ENCODE measurements at places on chromosomes 3 and 15. TPM values are rescaled to one million over a fixed set of nuclear protein-coding genes. Genes with fewer than 3 reads are reported as not detected.
A peak's percentile ranks its signal among the peaks of the same experiment; 100 is the strongest.

DNA sequence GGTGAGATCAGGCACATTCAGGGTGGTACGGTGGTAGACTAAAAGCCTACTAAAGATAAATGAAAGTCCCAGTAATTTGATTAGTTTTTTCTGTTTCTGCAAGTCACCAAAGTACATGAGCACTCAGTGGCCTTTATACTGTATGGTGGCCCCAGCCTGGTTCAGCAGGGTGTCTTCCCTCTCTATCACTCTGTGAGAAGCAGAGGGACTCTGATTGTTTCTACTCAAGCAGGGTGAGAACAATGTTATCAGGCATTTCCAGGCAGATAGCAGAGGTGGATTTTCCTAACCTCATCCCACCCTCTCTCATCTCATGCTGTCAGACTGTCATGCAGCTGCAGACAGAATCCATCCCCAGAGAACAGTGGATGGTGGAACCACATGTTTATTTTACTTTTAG lies 71.5 kb upstream of the BFSP2 start:
- no peak for DNase-seq

GRCh38 chr3:48280881-48281280 lies 40.0 kb downstream of the ZNF589 start:
- no peak for DNase-seq

DNA sequence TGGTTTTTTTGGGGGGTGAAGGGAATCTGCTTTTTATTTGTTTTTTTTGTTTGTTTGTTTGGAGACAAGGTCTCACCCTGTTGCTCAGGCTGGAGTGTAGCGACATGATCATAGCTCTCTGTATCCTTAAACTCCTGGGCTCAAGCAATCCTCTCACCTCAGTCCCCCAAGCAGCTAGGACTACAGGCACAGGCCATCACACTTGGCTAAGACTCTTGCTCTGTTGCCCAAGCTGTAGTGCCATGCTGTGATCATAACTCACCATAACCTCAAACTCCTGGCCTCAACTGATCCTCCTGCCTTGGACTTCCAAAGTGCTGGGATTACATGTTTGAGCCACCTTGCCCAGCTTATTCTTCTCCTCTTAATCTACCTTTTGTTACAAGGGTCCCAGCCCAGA lies 31.8 kb downstream of the GPR176 start:
- no peak for DNase-seq

DNA sequence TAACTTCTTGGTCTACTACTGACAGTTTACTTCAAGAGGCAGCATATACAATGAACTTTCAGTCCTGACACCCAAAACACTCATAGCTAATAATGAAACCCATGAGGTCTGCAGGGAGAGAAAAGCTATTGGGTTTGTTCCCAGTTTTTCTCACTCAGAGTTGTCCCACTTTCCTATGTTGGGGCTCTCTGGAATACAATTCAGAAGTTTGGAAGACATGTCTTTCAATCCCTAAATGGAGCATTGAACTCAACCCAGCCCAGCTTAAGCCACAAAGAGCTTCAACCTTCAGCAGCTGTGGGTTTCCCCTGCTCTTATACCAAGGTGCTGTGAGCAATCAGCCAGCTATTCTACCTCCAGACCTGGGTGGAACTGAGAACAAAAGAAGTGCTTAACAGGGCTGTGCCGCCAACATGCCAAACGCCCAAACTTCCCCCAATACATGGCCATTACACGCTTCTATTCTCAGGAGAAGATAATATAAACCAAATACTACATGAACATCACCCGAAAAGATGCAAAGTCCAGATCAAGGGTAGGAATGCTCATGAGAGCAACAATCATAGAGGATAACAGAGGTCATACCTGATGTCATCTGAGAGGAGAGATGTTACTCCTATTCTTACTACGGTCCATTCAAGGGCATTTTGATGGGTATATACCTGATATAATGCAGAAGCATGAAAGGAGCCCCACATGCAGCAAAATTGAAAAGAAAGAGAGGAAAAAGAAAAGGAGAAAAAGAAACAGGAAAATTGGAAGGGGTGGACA lies 131.2 kb upstream of the TGFBR2 start:
- no peak for DNase-seq

GRCh38 chr3:43361077-43361476 lies 74.7 kb downstream of the SNRK start:
- no peak for DNase-seq

DNA sequence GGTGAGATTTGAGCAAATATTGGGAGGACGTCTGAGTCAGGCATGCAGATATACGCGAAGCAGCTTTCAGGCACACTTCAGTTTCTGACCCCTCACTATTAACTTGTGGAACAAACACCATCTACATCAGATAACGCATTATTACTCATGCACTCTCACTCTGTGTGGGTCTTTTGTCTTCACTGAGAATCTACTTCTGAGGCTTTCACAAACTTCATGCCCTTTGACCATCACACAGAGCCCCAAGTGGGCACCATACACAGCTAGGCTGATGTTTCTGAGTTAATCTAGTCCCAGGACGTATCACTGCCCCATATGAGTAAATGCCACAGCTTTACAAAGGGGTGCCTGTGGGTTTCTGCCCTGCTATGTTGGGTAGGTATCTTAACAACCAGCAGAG lies 39.6 kb upstream of the IP6K2 start:
- DNase-seq: no peak

GRCh38 chr15:70142322-70143191 lies 44.8 kb upstream of the TLE3 start:
- DNase-seq: no peak

DNA sequence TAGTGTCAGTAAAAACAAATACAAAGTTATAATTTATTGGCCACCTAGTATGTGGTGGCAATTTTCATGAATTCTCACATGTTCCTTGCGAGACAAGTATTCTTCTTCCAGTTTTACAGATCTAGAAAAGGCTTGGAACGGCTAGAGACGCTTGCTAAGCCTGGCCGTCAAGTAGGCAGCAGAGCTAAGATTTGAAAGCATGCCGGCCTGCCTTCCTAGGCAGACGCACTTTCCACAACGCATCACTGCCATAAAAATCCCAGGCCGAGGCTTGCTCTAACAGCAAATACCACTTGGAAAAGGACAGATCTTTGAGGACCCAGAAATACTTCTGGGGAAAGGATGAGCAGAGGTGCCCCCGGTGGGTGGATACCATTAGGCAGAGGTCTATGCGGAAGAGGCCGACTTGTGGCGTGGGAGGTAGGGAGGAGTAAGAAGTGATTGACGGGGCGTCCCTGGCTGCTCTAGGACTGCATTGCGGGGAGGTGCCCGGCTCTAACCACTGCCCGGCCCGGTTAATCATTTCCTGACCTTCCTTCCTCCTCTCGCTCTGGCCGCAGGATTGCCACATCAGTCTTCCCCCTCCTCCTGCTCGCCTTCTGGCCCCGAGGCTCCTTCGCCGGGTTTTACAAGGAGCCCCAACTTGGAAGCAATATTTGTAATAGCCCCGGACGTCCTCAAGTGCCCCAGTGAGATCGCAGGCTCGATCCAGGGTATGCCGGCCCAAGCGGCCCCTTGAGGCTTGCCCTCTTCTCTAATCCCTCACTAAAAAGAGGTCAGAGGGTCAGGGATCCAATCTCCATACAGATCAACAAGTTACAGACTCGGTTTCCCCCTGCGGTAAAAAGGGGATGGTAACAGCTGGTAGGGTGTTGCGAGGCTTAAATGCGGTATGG lies 1.3 kb upstream of the USP3 start:
- DNase-seq: peak; percentile 79

- peak; percentile 50 for DNase-seq
Observed at GRCh38 chr3:133893683-133894352, 1.9 kb downstream of the RAB6B start.

DNA sequence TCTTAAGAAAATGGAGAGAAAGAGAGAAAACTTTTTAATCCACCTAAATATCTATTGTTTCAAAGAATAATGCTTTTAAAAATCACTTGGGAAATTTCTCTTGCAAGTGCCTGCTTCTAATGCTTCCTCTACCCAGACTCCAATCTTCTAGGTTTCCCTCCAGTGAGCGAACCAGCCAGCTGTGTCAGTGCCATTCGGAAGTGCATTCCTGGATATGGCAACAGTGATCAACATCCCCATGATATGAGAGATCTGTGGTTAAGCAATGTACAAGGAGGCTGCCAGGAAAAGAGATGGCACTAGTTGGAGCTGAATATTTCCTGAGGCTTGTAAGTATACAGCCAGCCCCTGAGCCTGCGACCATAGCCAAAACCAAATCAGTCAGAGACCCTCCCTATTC lies 53.3 kb upstream of the KCNMB2 start:
- no peak for DNase-seq

- DNase-seq: peak; percentile 29
Observed at GRCh38 chr15:71085809-71086208, 29.5 kb upstream of the THSD4 start.

DNA sequence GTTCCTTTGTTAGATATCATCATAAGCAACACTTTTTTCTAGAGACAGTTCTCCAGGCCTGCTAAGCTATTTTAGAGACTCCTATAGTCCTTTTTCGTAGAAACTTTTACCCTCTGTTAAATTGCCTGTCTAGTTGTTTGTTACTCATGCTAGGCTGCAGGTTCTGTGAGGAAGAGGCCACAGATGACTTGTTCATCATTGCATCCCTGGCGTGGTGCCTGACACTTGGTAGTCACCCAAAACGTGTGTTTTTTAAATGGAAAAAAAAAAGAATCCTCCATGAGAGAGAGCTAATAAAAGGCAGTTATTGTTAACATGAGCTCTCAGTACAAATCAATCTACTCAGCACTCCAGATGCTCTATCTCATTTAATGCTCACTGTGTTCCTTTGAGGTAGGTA lies 35.1 kb downstream of the CCDC54 start:
- no peak for DNase-seq

DNA sequence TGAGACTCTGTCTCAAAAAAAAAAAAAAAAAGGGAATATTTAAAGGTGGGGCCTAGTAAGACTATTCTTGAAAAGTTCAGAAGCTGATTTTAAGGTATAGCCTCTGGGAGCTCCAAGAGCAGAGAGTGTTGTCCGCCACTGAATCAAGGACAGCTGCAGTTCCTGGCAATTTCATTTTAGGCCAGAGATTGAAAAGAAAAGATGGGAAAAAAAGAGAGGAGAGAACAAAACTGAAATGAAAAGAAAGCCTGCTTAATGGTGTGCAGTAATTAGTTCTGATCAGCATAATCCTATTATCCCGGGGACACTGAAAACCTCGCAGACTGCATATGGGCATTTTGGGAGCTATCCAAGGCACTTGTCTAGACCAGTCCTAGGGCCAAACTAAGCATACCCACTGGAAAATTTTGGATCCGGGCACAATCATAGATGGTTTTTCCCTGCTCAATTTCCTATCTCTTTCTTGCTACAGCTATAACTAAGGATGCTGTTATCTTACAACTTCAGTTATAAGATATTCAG lies 43.2 kb downstream of the EHHADH start:
- DNase-seq: no peak

DNA sequence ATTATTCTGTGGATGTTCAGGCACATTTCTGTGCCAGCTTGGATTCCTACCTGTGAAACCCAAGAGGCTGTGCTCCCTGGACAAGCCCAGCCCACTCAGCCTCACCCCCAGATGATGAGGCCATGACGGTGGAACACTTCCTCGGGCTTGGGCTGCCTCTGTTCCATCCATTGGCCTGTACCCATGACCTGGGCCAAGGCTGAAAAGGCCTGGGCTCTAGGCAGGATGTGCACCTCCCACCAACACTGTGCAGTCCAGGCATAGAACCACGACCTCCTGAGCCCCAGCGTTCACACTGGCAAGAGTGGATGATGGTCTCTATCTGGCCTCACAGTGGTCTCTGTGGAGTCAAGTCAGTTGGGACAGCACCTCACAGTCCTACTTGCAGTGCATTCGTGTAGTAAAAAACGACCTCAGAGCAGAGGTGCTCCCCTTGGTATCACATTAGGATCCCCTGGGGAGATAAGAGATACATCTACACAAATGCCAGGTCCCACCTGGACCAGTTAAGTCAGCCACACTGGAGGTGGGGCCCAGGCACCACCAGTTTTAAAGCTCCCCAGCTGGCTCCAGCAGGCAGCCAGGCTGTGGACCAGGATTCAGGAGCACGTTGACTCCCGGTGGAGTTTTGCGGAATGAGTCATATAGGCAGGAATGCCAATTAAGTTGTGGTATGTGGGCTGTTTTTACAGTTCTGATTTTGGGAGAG lies 39.0 kb upstream of the IGF1R start:
- DNase-seq: peak; percentile 50

GRCh38 chr15:78265752-78266224 lies 1.4 kb downstream of the DNAJA4 start:
- DNase-seq: no peak

- DNase-seq: no peak
Observed at GRCh38 chr3:15964605-15965442, 167.0 kb upstream of the ANKRD28 start.

DNA sequence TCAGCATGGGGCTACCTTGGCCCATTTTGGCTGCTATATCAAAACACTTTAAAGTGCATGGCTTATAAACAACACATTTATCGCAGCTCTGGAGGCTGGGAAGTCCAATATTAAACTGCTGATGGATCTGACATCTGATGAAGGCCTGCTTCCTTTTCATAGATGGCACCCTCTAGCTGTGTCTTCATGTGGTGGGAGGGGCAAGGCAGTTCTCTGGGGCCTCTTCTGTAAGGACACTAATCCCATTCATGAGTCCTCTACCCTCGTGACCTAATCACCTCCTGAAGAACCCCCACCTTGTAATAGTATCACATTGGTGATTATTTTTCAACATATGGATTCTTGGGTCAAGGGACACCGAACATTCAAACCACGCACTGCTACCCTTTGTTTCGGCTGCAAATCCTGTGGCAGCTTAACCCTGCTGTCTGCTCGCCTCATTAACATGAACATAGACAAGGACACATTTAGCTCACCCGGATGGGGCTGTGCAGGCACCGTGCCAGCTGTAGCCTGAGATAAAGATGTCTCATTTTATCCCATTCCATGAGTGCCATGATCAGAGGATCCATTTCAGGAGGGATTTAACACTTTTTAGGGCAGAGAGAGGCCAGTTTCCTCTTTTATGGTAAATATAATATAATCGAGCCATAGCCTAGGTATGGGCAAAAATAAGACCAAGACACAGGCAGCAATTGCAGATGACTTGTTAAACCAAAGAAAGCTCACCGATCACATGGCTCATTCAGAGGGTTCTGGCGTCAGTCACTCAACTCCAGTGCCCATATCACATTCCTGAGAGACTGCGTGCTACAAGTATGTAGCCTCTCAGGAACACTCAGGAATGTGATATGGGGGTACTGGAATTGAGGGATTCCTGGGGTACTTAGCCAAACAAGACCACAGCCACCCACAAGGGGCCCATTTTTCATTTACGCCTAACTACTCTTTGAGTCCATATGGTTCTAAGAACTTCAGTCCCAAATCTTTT lies 251.1 kb upstream of the ST8SIA2 start:
- no peak for DNase-seq

CPEB1 gene
- total RNA-seq: 4.0 TPM

SPTSSB gene
- total RNA-seq: 33.4 TPM

CACNA2D3 gene
- total RNA-seq: 1.8 TPM

SERPINI2 gene
- total RNA-seq: 0.25 TPM

MYZAP gene
- total RNA-seq: 0.94 TPM

MUC4 gene
- 2.0 TPM for total RNA-seq

ETFA gene
- 90.0 TPM for total RNA-seq

CHRM5 gene
- total RNA-seq: not detected

MYLK gene
- total RNA-seq: 15.5 TPM

TRH gene
- not detected for total RNA-seq

Measured in H1 (cell line).